Prostate gland (tissue), 2 donors: ENCODE measurements at places on chromosomes 1 and 21. TPM values are rescaled to one million over a fixed set of nuclear protein-coding genes. Genes with fewer than 3 reads are reported as not detected.

DNA sequence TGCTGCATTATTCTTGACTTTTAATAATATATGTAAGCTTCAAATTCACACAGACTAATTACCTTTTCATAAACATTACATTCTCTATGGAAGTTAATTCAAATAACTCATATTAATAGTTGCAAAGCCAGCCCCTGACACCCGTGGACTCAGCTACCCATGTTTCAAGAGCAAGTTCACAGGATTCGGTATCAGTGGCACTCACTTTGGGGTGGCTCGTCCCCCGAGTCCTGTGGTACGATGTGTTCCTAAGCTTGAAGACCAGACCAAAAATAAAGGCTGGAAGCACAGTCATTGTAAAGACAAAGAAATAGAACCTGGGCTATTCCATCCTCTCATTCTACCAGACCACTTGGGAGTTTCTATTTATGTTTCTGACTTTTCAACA lies 70.9 kb downstream of the ITPKB start:
- H3K36me3 ChIP-seq = no peaks in the 10 kb centered on the region
- no peak for DNase-seq
- H3K27ac ChIP-seq = no peak overlapping the region
- peaks cover 36% of the 10 kb centered on the region for H3K4me1 ChIP-seq

DNA sequence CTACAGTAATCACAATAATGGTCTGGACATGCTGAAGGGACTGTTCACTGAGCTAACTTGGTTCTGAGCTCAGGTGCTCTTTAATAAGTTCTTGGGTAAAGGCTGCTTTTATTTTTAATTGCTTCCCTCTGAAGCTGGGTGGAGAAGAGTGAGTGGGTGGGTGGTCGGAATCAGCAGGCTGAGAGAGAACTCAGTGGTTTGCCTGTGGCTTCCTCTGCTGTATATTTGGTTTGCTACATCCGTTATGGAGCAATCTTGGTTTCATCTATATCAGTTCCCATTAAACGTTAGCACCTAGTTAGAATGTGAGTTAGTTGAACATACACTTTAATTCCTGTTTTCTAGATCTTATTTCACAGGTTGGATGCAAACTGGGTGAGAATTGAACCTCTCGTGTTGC lies 23.3 kb downstream of the CNIH4 start:
- DNase-seq = no peak
- no peak overlapping the region for H3K4me3 ChIP-seq
- no peaks in the 10 kb centered on the region for H3K4me1 ChIP-seq
- no peaks in the 10 kb centered on the region for H3K27me3 ChIP-seq

GRCh38 chr1:67689267-67690017 lies 4.4 kb downstream of the GADD45A start:
- H3K27ac ChIP-seq = no peak overlapping the region
- H3K27me3 ChIP-seq = no peaks in the 10 kb centered on the region
- no peak for DNase-seq
- H3K4me1 ChIP-seq = no peaks in the 10 kb centered on the region

- no peaks in the 10 kb centered on the region for H3K27me3 ChIP-seq
- no peak overlapping the region for H3K4me3 ChIP-seq
- H3K4me1 ChIP-seq = no peaks in the 10 kb centered on the region
- DNase-seq = no peak
- no peak overlapping the region for H3K27ac ChIP-seq
- H3K36me3 ChIP-seq = no peaks in the 10 kb centered on the region
Observed at GRCh38 chr1:183636783-183637182, 1.2 kb upstream of the ARPC5 start.

Gene CA6
- not detected for total RNA-seq

Gene CD5L
- total RNA-seq = not detected
